ENCODE measurements at places on chromosomes 3 and 15.

- DNase-seq: no peak
These were observed 4.1 kb downstream of the DET1 start for GRCh38 chr15:88542342-88542733.

- DNase-seq: no peak
These were observed 13.2 kb downstream of the PRR23E start for GRCh38 chr3:127206154-127206553.

GRCh38 chr3:150411546-150411945, 3.4 kb downstream of the TSC22D2 start:
- DNase-seq: no peak

- DNase-seq: no peak
These were observed 798.2 kb downstream of the GRM7 start for GRCh38 chr3:7659079-7659478.

- no peak for DNase-seq
These were observed 553 bp upstream of the SEC22A start for GRCh38 chr3:123201223-123201556.

- DNase-seq: no peak
These were observed 110.9 kb downstream of the IQSEC1 start for GRCh38 chr3:12962292-12962691.

- DNase-seq: no peak
These were observed 17.8 kb upstream of the P2RY12 start for GRCh38 chr3:151402349-151402748.

DNA sequence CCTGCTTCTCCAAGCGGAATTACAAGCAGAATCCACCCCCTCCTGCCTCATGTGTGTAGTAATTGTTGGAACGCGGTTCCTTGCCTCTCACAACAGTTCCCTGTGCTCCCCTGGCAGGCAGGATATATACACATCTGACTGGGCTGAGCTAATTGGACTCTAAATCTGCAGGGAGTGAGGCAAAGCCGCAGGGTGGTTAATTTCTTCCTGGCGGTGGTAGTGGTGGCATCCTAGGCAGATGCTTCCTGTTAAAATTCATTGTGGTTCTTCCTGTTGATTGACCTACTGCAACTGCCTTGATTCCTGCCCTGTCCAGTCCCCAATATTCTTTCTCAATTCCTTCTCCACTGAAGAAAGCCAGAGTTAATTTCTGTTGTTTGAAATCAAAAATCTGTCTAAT, 202.9 kb upstream of the PROK2 start:
- no peak for DNase-seq

DNA sequence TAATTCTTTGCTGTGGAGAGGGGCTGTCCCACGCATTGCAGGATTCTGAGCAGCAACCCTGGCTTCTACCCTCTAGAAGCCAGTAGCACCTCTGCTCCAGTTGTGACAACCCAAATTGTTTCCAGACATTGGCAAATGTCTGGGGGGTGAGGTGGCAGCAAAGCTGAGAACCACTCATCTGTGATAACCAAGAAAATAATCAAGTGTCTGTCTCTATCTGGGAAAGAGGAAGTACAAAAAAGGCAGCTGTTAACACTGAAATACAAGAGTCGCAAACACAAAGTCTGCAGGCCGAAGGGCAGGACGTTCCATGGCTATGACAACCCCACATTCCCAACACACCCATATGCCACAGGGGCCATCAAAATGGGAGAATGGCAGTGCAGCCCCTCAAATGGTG, 42.2 kb upstream of the GNB5 start:
- no peak for DNase-seq

DNA sequence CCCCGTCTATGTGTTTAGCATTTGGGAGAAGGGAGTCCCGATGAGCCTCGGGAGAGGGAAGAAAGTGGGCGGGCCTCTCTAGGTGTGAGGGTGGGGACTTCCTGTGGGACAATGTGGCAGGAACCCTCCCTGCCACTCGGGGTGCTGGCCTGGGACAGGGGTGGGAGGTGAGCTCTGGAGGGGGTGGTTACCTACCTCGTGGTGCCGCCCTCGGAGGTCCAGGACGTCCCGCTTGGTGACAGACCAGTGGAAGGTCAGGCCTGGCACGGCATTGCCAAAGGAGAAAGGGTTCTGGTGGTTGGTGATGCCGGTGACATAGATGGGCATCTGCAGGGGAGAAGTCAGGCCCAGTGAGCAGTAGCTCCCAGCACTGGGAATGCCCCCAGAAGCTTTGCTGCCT, 83.5 kb downstream of the NUP210 start:
- DNase-seq: no peak

DNA sequence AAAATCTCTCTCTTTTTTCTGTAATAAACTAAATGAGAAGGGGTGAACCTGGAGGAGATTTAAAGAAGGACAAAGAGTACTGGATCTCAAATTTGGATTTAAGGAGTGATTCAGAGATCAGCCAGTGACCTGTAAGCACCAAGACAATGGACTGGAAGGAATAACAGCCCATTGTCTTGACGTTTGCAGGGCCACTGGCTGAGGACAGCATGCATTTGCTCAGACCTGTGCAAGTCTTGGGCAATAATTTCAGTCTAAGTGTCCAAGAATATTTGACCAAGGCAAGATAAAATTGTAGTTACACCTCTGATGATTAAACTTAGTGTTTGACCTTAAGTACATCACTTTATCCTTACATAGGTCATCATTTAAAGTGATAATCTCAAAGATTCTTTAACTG, 55.8 kb upstream of the OSTN start:
- DNase-seq: no peak

GRCh38 chr3:167666563-167666962, 12.8 kb upstream of the WDR49 start:
- DNase-seq: no peak

- no peak for DNase-seq
These were observed 645.8 kb downstream of the GRM7 start for GRCh38 chr3:7506606-7507180.
